ENCODE measurements at places on chromosomes 5 and 9.
A peak's percentile ranks its signal among the peaks of the same experiment; 100 is the strongest.

DNA sequence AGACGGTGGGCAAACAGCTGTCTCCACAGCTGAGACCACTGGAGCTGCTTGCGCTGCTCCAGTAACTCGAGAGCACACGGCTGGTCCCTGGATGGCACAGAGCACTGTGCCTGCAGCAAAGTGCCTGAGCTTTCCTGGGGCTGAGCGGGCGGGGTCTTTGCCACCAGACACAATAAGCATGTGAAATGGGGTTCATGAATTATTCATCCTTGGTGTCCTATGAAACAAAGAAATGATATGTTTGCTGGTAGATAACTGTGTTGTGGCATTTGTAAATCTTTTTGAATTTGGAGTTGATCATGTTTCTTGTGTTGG, 151.7 kb upstream of the MPDZ start:
- DNase-seq, result no peak

DNA sequence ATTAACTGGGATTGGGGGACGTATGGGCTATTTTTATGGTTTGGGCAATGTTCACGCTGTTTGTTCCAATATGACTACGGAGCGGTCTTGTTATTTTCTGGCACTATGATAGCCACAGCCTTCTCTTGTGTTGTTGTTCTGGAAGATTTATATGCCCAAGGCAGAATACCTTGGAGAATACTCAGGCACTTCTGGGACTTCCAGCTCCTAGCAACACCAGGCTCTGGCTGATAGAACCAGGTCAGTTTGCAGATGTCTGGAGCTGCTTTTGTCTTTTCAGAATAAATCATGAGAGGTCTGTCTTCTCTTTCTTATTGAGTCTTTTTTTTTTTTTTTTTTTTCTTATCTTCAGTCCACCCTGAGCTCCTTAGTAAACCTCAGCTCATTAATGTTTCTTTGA, 262.5 kb downstream of the MED10 start:
- DNase-seq, result no peak

- no peak for DNase-seq
Observed at GRCh38 chr5:66149950-66150349, 5.8 kb downstream of the SREK1 start.

DNA sequence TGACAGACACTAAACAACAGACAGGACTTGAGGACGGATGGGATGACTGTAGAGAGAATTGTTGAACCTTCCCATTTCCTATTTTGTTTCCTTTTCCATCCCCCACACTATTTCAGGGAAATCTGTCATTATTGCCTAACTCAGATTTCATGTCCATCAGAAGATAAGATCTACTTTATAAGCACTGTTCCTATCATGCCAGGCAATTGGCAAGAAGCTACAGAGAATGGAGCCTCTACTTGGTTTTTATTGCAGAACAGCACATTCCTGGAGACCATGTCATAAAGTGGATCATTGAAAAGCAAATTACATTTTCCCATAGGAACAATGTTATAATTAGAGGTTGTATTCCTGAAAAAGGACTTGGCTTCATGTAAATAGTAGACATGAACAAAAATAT, 173.7 kb upstream of the KIF2A start:
- DNase-seq, result no peak

GRCh38 chr5:173003360-173003759, 19.8 kb downstream of the ATP6V0E1 start:
- no peak for DNase-seq

DNA sequence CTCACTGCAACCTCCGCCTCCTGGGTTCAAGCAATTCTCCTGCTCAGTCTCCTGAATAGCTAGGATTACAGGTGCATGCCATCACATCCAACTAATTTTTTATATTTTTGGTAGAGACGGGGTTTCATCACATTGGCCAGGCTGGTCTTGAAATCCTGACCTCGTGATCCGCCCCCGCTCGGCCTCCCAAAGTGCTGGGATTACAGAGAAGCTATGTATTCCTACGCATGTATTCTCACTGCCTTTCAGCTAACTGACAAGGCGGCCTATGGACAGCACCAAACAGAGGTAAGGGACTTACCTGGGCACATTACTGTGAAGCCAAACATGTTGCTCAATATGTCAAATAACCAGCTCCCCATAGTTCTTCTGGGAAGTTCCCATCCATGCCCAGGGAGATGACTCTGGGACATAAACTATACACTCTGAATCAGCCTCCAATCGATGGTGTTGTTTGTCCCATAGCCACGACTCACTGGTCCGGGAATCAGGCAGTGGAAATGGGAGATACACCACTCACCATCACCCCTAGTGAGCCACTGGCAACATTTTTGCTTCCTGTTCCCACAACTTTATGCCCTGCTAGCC, 114.6 kb downstream of the SYK start:
- DNase-seq, result no peak

GRCh38 chr9:134396825-134397224, 70.6 kb downstream of the RXRA start:
- peak; percentile 79 for DNase-seq

DNA sequence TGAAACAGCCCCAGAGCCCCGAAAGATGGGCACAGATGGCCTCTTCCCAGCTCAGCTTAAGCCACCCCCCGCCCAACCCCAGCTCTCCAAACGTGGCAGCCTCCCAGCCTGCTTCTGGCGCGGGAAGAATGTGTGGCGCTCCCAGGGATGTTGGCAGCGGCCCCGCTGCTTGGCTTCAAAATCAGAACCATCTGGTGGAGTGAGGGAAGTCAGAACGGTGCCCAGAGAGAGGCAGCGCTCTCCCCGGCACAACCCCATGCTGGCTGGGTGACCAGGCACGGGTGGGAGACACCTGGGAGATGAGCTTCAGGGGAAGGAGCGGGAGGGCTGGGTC, 72.7 kb upstream of the ORM1 start:
- DNase-seq, result peak; percentile 22

GRCh38 chr9:7608261-7608660, 191.3 kb downstream of the DMAC1 start:
- no peak for DNase-seq

DNA sequence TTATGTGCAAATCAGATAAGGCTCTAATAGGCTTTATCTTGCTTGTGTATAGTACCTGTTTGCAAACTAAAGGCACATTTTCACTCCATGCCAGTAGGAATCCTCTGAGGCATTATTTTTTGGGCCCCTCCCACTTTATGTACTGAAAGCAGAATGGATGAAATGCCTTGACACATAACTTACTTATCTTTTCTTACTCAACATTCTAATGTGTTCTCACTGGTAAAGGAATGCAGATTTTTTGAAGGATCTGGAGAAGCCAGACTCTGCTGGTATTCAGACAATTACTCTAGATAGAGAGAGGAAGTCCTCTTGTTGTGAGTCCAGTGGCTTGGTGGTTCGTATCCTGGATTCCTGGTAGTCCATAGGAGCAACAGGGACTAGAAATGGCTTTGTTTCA, 336.7 kb downstream of the CCDC171 start:
- peak; percentile 2 for DNase-seq

GRCh38 chr9:24616863-24617262, 71.2 kb upstream of the IZUMO3 start:
- DNase-seq, result no peak

- DNase-seq, result peak; percentile 75
Observed at GRCh38 chr9:35489313-35490154, at the start of gene RUSC2. TSS of gene RUSC2 (plus strand) at chr9:35490111. CDS start at chr9:35546522, 56,411 bp downstream.

GRCh38 chr5:150263801-150264621, 25.6 kb downstream of the CAMK2A start:
- DNase-seq, result peak; percentile 98

- no peak for DNase-seq
Observed at GRCh38 chr5:156589946-156590216, 260.2 kb upstream of the PPP1R2B start.

DNA sequence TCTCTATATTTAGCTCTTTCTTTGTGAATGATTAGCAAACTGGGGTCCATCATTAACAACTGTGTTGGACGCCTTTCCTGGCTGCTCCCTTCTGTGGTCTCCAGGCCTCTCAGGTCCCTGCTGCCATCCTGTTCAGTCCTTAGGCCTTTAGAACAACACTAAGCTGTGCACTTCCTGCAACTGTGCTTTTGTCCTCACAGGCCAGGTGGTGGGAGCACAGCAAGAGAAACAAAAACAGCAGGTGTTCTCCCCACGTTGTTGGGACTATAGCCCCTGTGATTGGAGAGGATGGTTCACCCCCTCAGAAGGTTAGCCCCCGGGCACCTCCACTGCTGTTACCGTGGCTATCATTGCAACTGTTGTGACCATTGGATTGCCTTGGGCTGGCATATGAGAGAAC, 41.7 kb upstream of the CLINT1 start:
- DNase-seq, result no peak

DNA sequence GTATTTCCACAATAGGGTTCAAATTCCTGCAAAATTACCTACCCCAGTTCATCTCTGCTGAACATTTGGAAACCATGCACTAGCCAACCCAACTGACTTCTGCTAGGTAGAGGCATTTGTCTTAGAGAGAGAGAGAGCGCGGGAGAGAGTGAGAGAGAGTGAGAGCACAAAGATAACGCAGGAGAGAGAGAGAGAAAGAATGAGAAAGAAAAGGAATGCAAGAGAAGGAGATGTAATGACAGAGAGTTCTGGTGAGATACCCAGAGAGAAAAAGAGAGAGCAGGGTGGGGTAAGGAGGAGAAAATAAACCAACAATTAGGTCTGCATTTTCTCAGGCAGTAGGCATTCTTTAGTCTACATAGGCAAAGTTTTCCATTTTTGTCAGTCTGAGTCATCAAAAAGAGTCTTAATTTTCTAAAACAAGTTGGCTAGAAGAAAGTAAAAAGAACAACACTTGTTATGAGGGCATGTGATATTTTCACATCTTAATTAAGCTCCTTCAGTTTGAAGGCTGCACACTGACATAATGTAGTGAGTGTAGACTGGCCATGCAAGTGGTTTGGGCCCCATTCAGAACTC, 98.2 kb downstream of the MAP1B start:
- DNase-seq, result peak; percentile 23

- DNase-seq, result peak; percentile 55
Observed at GRCh38 chr9:89593727-89594427, 10.9 kb upstream of the GADD45G start.

All from A172 (cell line).